ENCODE measurements at places on chromosomes 6 and 20.

DNA sequence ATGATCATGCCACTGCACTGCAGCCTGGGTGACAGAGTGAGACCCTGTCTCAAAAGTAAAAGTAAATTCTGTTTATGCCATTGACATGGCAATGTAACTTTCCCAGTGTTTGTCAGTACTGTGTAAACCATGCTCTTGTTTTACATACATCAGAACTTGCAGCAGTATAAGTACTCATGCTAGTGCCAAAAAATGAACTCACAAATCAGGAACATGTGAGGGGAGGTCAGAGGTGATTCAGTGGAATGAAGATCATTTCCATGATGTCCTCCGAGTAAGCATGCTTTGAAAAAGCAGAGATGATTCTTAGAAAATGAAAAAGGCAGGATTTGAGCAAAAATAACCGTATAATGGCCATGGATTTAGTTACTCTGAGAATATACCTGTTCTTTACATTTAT, 81.9 kb downstream of the ANKS1A start:
- no peak for DNase-seq

- no peak for DNase-seq
These were observed 10.2 kb downstream of the BNIP5 start for GRCh38 chr6:36326356-36326995.

DNA sequence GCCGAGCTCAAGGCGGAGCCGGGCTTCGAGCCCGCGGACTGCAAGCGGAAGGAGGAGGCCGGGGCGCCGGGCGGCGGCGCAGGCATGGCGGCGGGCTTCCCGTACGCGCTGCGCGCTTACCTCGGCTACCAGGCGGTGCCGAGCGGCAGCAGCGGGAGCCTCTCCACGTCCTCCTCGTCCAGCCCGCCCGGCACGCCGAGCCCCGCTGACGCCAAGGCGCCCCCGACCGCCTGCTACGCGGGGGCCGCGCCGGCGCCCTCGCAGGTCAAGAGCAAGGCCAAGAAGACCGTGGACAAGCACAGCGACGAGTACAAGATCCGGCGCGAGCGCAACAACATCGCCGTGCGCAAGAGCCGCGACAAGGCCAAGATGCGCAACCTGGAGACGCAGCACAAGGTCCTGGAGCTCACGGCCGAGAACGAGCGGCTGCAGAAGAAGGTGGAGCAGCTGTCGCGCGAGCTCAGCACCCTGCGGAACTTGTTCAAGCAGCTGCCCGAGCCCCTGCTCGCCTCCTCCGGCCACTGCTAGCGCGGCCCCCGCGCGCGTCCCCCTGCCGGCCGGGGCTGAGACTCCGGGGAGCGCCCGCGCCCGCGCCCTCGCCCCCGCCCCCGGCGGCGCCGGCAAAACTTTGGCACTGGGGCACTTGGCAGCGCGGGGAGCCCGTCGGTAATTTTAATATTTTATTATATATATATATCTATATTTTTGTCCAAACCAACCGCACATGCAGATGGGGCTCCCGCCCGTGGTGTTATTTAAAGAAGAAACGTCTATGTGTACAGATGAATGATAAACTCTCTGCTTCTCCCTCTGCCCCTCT, 1.1 kb downstream of the CEBPB start:
- peak; percentile 73 for DNase-seq

DNA sequence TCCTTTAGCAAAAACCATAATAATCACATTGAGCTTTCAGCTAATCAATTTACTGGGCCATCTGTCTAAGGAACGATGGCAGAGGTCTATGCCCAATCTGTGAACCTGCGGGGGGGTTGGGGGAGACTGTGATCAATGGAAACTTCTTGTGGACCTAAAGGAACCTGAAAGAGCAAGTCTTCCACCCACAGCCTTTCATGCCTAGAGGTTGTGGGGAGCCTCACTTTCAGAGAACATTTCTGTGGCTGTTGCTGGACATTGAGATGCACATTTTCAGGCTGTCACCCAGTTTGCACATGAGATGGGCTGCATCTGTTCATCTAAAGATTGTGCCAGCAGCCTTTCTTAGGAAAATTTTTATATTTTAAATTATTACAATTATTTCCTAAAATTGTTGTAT, 310.0 kb upstream of the SPTLC3 start:
- DNase-seq = no peak

DNA sequence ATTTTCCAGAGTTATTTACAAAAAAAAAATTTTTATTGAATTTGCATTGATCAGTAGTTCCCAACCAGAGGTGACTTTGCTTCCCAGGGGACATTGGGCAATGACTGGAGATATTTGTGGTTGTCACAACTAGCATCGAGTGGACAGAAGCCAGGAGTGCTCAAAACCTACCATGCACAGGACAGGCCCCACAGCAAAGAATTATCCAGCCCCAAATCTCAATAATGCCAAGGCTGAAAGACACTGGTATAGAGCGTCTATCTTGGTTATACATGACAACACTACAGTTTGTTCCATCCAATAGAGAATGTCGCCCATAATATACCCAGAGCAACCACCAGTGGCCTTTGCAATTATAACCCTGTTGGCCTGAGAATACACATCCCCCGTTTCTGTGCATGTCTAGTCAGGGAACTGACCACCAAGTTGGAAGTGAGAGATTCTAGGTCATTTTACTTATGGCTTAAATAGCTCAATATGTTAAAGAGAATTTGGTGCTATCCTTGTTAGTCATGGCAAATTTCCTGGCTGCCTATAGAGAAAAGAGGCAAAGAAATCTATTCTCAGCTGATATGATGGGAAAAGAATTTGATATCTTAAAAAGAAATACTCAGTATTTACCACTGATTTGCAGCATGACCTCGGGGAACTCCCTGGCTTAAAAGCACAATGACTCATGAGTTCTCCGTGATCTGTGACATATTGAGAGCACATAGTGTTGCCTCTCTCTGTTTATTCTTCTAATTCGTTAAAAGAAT, 76.0 kb upstream of the ADTRP start:
- DNase-seq = no peak

DNA sequence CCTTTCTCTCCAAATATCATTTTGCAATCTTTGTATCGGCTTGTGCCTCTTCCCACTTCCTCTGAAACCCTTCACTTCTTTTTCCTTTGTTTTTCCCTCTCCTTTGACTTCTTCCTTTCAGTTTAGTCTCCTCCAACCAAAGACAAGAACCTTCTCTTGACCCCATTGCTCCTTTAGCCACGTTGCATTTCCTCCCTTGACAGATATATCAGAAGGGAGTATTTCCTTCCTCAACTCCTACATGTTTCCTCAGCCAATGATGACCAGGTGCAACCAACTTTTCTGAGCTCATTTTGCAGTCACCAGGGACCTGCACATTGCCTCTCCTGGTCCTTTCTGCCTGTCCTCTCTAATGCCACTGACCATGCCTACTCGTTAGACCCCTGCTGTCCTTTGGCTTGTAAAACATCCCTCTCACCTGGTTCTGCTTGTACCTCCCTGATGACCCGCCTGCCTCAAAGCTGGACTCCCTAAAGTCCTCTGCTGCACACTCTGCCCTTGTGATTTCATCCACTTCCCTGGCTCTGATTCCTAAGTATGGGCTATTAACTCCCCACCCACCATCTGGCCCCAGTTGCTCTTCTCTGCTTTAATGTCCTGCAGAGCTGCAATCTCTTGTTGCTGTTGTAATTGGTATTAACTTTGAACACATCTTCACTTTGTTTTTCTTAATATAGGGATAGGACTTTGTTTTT, 27.4 kb downstream of the SLC22A16 start:
- no peak for DNase-seq

DNA sequence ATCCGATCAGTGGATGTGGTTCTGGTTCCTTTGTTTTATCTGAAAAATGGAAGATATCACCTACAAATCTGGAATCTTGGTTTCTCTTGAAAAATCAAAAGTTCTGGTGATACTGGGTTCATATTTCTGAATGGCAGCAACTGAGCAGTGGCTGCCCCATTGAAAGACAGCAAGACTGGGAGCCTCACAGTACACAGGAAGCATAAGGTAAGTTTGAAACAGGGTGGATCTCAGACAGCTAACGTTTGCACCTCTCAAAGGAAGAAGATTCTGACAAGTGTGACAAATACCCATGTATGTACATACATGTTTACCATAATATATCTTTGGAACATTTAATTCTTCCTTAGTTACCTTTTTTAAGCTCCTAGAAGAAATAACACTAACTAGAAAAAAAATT, at the start of gene SAMD3:
SAMD3 (minus strand) TSS at position 177 of the 400 bp plus-strand sequence. CDS start 7,678 bp downstream, outside the sequence.
- DNase-seq = no peak

DNA sequence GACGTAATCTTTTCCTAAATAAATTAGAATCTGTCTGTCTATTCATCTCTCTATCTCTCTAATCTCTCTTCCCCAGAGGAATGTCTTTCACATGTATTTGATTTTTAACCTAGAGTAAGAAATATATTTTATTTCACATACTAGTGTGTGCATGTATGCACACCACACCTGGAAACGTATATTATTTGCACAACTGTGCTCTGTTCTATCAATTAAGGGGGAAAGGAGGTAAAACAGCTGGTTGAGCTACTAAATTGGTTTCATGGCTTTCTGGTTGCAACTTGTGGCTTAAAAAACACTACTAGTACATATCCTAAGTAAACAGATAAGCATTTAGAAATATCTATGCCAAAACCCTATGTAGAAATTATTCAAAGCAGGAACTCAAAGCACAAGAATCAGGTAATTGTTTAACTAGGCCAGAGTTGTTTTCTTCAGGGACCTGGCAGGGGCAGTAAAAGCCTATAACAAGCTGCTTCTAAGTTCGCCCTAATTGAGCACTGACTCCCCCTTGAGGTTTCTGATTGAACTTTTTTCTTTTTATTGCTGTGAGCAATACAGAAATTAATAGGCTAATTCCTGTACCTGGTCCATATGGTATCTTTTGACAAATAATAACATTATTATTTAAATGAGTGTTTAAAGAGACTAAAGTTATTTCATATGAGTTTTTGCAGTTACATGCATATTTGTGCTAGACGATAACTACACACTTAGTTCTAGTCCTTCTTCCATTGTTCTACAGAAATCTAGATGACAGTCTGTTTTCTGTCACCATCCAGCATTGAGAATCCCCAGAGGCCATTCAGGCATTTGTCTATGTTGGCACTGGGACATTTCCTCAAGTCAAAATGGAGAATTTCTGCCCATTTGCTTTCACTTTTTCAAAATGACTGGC, 88.6 kb downstream of the MCHR2 start:
- DNase-seq = no peak

GRCh38 chr6:9398767-9399373, 963.5 kb upstream of the SLC35B3 start:
- DNase-seq = no peak

DNA sequence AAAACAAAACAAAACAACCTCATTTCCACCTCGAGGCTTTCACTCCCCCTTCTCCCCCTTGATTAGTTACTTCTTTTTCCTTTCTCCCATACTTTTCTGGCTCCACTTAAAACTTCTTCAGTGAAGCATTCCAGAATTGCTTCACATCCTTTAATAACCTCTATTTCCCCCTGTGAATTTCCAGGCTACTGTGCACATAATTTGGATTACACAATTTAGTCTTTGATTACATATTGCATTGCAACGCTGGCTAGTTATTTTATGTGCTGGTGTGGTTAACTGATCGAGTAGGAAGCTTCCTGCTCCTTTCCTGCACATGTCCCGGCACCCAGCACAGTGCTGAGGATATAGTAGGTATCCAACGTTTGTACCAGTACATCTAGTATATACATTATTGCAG, 28.1 kb upstream of the EEF1E1 start:
- no peak for DNase-seq

- DNase-seq = no peak
These were observed 285.4 kb upstream of the FLRT3 start for GRCh38 chr20:14622796-14623195.

GRCh38 chr20:41087777-41088176, 49.6 kb upstream of the PLCG1 start:
- no peak for DNase-seq

- no peak for DNase-seq
These were observed 3.8 kb upstream of the TUBB1 start for GRCh38 chr20:59015411-59015810.

DNA sequence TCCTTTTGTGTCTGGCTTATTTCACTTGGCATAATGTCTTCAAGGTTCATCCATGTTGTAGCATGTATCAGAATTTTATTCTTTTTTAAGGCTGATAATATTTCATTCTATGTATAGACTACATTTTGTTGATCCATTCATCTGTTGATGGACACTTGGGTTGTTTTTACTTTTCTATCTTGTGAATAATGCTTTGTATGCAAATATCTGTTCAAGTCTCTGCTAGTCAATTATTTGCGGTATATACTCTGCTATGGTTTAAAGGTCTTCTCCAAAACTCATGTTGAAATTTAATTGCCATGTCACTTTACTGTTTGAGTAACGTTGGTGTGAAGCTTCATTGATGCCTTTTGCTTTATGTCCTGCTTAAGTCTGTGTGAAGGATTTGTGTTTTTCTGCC, 27.5 kb downstream of the ECI2 start:
- DNase-seq = no peak

- DNase-seq = peak; percentile 97
These were observed at the start of gene APMAP for GRCh38 chr20:24992487-24993205. TSS of gene APMAP (minus strand) at chr20:24992751. CDS start at chr20:24992688, 63 bp downstream.

DNA sequence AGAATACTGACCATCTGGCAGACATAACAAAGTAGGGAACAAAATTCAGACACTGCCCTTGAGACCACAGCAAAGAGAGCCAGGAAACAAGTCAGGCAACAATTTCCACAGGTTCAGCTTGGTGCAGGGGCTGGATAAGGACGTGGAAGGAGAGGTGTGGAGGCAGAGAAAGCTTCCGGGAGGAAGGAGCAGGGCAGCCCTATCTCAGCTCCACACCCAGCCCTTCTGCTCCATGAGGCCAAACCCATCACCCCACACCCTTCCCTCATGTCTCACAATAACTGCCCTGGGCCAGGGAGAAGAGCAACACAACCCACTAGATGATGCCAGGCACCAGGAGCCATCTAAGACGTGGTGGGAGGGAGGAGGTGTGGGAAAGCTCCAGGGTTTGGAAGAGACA, 5.8 kb downstream of the SNHG17 start:
- DNase-seq = no peak

DNA sequence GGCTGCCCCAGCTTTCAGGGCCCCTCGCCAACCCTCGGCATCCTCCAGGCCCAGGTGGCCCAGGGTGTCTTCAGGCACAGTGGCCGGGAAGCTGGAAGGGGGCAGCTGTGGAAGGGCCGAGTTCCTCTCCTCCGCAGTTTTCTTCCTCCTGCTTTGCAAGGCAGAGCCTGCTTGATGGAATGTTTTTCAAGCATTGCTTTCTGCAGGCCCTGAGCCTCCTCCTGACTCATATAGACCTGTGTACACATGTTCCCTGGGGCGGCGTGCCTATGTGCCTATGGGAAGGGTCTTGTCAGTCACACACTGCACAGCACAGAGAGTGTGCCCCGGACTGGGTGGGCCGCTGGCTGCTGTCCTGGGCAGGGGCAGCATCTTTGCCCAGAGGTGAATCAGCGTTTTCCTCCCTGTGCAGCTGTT, 107.5 kb downstream of the ERMARD start:
- DNase-seq = no peak

- DNase-seq = no peak
These were observed 787 bp upstream of the CARMIL1 start for GRCh38 chr6:25278261-25278913.

DNA sequence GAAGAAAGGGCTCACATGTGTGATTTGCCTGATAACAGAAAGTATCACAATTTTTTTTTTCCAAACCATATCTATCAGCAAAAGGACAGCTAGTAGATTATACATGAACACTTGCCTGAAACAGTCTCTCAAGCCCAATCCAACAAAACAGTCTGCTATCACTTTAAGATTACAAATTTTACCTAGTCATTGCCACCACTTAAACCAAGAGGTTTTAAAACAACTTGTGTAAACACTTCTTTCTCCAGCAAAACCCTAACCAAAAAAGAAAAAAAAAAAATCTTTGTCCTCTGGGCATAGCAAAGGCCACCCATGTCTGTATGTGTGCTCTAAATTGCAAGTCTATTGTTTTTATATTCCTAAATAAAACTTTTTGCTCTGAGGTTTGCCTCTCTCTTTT, 1568.4 kb downstream of the GRIK2 start:
- no peak for DNase-seq

- DNase-seq = no peak
These were observed 48.5 kb upstream of the SUPT3H start for GRCh38 chr6:45426251-45426650.

Measured in activated CD4-positive, CD25-positive, alpha-beta regulatory T cell treated with anti-CD3 and anti-CD28 coated beads, Interleukin-2, amount 50 U/mL, for 72 hours (primary cell).